Activated T-cell treated with anti-CD3 and anti-CD28 coated beads, Interleukin-2, amount 50 U/mL, for 24 hours (primary cell): ENCODE measurements at places on chromosomes 5 and 9.

GRCh38 chr5:68711293-68712200 lies 382.3 kb upstream of the SLC30A5 start:
- no peak for DNase-seq

GRCh38 chr9:20591223-20591622 lies 31.1 kb downstream of the MLLT3 start:
- no peak for DNase-seq

GRCh38 chr9:18396102-18396728 lies 77.7 kb upstream of the ADAMTSL1 start:
- no peak for DNase-seq

DNA sequence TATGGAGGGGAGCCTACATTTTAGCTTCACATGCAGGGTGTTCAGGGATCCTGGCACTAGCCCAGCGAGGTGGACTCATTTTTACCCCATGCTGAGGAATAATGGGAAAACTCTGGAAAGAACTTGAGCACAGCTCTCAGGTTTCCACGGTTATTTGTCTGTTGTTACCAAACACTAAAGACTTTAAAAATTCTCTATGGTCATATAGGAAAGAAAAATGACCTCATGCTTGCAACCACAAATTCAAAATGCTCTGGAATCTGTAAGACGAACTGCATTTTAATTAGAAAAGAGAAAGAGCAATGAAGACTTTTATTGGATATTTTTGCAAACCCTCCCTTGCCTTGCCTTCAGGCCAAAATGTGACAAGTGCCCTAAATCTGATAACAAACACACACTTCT lies 606.9 kb downstream of the EBF1 start:
- DNase-seq = no peak

DNA sequence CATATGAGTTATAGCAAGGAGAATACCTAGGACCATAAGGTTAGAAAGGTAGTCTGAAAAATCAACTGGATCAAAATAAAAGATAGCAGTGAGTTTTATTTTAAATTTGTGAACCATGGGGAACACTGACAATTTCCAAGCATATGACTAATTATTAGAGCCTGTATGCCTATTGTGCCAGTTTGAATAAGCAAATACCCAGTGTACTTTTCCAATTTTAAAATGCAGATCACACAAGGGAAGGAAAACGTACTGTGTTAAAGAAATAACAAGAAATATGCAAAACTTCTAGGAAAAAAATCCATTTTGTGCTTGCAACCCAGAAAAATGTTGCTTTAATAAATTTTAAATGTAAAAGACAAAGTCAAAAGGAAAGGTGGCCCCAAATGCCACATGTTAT lies 257.4 kb downstream of the BNC2 start:
- DNase-seq = no peak

DNA sequence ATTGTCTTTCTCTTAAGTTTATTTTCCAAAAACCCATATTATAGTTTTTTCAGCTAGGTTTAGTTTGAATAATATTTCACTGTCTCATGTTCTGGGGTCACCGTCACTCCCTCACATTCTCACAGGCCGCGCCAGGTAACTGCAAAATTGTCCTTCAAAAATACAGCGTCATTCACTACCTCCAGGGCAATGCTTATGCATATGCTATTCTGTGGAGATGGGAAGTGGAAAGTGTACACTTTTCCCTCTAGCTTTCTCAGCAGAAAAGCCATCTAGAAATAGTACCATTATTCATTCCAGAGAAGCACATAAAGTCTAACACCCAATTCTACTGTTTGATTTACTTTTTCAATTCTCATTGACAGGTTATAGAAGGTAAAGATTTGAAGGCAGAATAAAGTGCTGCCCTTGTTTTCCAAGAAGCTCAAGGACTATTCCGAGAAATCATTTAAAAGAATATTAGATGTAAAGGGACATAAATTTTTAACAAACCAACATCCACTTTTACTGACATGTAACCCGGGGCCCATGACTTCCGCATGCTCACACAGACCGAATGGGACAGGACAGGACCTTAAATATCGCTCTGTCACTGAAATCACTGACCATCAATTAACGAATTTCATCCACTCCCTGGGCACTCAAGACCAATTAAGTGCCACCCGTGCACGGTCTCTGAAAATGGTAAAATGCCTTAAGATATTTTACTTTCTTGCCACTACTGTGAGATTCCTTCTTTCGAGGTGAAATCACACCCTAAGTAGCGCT lies 720 bp downstream of the NUDT12 start:
- no peak for DNase-seq

- no peak for DNase-seq
These were observed 28.1 kb upstream of the FBN2 start for GRCh38 chr5:128566178-128566577.

GRCh38 chr9:127585161-127585819 lies 26.8 kb upstream of the STXBP1 start:
- no peak for DNase-seq

GRCh38 chr9:123120131-123120530 lies 86.7 kb downstream of the GPR21 start:
- no peak for DNase-seq

DNA sequence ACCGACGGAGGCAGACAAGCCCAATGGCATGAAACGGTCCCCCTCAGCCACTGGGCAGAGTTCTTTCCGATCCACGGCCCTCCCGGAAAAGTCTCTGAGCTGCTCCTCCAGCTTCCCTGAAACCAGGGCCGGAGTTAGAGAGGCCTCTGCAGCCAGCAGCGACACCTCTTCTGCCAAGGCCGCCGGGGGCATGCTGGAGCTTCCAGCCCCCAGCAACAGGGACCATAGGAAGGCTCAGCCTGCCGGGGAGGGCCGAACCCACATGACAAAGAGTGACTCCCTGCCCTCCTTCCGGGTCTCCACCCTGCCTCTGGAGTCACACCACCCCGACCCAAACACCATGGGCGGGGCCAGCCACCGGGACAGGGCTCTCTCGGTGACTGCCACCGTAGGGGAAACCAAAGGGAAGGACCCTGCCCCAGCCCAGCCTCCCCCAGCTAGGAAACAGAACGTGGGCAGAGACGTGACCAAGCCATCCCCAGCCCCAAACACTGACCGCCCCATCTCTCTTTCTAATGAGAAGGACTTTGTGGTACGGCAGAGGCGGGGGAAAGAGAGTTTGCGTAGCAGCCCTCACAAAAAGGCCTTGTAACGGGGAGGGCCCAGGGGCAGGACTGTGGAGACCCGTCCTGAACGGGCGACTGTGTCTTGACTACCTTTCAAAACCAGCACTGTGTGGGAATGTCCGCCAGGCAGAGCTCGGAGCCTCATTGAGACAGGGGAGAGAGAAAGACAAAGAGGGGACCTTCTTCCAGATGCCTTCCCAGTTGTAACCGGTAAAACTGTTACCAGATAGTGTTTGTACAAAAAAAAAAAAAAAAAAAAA lies 29.9 kb downstream of the CD180 start:
- DNase-seq = peak; percentile 78

DNA sequence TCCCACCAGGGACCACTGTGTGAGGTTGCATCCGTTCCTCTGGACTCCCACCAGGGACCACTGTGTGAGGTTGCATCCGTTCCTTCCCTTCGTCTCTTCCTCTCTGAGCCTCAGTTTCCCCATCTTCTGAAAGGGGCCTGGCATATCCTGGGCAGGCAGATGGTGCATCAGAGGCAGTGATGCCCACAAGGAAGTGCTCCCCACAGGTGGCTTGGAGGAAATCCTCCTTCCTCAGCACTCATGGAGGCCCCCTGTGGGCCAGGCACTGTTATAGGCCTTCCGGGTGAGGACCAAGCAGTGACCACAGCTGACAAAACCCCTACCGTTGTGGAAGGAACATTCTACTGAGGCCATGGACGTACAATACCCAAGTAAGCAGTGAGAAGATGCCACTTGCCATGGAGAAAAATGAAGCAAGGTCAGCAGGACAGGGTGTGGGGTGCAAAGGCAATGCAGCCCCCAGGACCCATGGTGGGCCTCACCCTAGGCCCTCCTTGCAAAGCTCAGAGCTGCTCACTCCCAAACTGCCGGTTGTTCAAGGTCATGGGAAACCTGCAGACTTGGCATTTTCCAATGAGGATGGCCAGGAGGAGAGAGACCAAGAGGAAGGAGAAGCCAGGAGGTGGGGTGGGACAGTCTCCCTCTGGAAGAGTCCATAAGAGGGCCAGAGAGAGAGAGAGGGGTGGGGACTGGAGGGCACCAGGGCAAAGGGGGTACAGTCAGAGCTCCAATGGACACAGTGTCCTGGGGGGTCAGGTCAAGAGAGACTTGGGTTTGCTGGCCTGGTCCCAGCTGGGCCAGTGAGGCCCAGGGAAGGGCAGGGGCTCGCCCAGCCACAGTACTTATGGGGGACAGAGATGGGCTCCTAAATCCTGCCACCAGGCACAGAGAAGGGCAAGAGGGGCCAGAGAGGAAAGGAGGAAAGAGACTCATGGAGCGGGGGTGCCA lies 51.1 kb downstream of the C9orf50 start:
- DNase-seq = no peak

GRCh38 chr9:97900738-97901565 lies 21.3 kb downstream of the TRMO start:
- no peak for DNase-seq

GRCh38 chr5:151151263-151151660 lies 6.3 kb downstream of the ANXA6 start:
- DNase-seq = no peak

DNA sequence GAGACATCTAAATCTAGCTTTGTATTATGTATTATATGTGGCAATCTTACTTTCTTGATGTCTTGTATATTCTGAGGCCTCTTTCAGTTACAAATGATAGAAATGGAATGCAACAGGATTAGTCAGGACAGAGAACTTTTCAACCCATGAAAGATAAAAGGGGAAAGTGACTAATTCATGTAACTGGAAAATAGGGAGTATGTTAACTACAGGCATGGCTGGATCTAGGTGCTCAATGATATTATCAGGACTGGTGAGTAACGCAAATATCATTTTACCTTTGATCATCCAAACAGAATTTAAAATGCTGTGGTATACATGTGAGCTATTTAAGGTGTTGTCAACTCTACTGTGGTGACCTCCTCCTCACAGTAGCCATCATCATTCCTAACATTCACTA lies 215.7 kb upstream of the GLRA1 start:
- DNase-seq = no peak

DNA sequence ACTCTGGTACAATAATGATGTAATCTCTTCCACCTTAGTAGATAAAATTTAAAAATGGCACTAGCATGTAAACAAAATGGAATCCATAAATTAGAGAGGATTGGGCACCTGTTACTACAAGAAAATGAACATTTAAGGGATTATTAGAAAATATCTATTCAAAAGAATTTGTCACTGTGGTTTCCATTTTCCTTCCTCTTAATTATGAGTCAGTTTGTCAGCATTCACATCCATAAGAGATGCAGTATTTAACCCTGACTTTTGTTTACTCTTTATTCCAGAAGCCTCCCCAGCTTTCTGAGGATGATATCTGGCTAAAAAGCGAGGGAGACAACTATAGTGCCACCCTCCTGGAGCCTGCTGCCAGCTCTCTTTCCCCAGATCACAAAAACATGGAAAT lies 72.1 kb downstream of the C9orf152 start:
- DNase-seq = no peak

DNA sequence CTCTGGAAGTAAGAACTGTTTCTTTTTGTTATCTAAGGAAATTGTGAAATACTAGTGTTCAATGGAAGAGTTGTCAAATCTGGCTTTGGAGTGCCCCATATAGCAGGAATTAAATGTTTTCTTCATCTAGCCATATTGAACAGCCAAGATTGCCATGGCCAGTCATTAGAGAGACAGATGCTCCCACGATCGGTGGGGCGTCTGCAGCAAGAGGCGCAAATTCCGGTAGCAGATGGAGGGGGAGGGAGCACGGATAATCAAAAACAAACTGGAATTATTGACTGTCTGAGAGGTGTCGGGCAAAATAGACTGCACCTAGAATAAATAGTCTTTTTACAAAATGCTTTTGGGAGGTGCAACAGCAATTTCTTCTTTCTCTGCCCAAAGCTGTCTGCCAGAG lies 139.1 kb upstream of the FSTL4 start:
- DNase-seq = no peak

DNA sequence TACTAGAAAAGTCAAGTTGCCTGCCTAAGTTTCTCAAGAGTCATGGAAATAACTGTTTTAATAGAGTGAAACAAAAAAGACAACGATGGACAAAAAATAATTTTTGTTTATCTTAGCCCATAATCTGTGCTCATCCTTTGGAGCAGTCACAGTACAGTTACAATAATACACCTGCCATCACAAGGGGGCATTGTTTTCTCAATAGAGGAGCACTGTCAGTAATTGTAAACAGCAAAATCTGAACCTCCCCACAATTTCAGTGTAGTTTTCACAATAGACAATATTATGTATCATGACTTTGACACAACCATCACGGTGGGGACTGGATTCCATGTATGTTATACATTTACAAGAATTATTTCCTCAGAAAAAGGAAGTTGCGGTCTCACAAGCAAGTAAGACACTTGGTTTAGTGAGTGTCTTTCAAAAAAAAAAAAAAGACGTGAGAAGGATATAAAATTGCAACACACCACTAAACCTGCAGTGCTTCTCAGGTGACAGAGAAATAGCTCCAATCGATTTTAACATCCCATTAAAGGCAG lies 586.3 kb downstream of the PTPRD start:
- DNase-seq = no peak

DNA sequence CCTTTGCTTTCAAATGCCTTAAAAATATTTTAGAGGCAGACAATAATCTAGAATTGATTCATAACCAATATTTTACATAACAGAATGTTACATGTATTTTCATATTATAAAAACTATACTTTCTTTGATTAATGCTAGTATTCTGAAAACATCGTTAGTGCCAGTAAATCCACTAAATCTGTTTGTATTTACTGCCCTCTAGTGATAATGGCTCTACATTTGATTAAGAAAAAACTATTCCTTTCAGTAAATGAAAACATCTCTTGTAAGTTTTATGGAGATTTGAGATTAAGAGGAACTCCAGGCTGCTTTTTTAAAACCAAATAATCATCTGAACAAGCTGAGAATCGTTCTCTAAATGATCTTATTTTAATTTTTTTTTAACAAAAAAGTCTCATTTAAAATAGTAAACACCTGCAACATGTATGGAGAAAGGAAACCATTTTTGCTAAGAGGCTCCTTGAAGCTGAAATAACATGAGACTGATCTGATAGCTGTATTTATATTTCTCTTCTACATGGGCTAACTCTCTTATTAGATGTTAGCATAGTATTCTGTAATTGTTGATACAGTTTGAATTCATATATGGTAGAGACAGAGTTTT lies 424.7 kb downstream of the RAB3C start:
- DNase-seq = no peak

DNA sequence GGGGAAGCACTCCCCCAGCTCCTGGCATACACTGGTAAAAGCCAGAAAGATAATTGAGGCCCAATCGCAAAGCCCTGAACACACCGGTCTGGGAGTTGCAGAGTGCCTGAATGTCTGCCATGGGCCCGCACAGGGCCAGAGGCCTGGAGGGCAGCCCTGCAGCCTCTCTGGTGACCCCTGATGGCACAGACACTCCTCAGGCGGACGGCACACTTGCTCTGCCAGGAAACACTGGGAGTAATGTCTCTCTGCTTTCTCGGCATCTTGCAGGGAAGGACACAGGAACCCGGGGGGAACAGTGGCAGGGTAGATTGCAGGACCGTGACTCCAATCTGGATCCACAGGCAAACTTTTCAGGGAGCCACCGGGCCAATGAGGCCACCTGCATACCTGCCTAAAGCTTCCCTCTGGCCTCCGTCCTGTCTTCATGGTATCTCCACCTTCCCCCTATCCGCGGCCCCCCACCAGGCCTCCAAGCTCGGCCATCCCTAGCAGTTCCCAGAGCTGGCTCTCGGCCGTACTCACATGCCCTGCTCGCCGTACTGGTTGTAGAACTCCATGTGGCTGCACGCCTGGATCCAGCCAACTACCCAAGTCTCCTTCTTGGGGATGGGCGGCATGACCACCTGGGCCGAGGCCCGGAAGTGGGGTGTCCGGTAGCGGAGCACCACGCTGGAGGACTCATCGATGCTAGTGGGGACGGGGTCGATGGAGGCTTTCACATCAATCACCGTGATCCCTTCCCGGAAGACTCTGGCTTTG lies 797 bp downstream of the FAM78A start:
- peak; percentile 70 for DNase-seq
